HFFc6 (cell line): ENCODE measurements at places on chromosomes 3 and 15.

DNA sequence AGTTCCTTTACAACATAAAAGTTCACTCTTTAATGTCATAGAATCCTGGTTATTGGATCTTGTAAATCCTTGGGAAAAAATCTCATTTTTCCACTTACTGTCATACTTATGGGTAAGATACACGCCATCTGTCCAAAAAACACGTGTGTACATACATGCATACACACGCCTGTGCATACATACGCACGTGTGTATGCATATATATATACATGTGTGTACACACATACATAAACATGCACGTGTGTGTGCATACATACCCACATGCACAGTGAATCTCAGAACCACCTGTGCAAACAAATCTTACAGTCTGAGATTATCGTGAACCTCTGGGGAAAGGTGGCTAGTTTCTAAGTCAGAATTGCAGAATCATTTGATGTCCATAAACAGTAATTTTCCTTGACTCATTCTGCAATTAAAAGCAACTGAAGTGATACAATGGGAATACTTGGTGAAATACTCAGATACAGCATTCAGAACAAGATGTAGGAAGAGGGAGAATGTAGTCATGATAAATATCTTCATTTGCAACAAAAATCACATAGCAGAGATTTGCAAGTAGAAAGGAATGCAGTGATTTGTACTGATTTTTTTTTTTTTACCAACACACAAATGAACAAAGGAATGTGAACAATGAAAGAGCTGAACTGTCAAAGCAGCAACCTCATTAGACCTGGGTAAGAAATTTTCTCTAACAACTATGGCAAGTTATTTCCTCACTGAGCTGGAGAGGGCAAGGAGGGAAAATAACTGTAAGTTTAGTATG lies 160.6 kb upstream of the POU1F1 start:
- peak; percentile 65 for DNase-seq

DNA sequence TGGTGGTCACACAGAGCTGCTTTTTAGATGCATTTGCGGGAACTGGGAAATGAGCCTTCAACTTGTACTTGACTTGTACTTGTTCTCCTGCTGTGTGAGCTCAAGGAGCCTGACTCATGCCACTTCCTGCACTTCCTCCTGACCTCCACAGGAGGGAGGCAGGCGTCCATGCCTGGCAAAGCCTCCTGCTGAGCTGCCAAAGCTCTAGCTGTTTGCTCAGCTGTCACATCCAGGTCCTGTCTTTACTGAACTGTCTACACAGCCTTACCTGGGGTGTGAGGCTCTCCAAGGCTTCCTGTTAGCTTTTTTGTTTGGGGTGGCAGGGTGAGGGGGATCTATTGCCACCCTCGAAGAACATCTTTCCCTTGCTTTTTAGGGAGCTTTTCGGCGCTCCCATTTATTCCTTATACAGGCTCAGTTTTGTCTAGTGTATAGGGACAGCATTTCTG lies 6.4 kb downstream of the THPO start:
- DNase-seq = peak; percentile 82

GRCh38 chr3:120693439-120694171 lies 11.6 kb upstream of the HGD start:
- peak; percentile 52 for DNase-seq

DNA sequence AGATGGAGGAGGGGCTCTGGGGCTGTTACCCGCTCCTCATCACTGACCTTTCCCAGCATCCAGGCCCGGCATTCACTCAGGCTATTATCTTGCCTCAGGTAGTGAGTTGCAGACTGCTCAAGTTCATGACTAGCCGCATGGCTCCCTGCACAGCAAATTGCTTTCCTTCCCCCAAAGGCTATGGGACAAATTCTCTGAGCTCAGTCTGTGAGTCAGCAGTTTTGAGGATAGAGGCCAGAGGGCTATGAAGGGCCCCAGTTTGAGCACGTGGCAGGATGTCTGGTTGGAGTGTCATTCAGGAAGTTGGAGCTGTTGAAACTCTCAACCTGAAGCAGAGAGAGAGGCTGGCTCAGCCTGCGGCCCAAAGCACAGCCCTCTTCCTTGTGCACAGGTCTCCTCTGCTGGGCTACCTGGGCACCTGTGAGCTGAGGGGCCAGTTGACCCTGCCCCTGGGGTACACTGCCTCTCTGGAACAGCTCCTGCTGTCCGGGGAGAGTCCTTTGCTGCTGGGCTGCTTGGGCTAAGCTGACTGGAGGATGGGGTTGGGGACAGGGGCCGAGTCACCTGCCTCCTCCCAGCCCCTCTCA lies 7.9 kb downstream of the FAH start:
- peak; percentile 93 for DNase-seq

GRCh38 chr15:90141646-90142045 lies 39.4 kb upstream of the IDH2 start:
- peak; percentile 18 for DNase-seq
